ENCODE measurements at places on chromosomes 6 and 20.
A peak's percentile ranks its signal among the peaks of the same experiment; 100 is the strongest.

- DNase-seq: no peak
These were observed 13.1 kb downstream of the RIOK1 start for GRCh38 chr6:7402716-7403115.

- DNase-seq: no peak
These were observed 40.6 kb upstream of the BMP6 start for GRCh38 chr6:7685276-7685675.

DNA sequence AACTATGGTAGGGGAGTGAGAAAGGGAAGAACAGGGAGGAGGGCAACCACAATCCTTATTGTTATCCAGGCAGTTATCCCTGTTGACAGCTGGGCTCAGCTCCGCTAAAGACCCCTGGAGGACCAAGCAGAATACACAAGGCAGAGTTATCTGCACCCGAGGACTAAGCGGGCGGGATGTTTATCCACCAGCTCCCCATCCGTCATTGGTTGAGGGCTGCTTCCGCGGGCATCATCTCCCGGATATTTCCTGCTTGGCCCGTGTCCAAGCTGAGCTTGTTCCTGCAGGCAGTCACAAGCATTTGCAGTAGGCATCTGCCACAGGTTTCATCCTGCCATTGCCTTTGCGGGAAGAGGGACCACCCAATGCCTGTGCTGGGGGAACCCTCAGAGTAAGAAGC lies 102.1 kb downstream of the DLGAP4 start:
- no peak for DNase-seq

GRCh38 chr6:52416629-52417151 lies 3.5 kb upstream of the EFHC1 start:
- DNase-seq: peak; percentile 26

GRCh38 chr6:147905711-147906110 lies 397.2 kb downstream of the SAMD5 start:
- DNase-seq: no peak

GRCh38 chr6:155418017-155418761 lies 37.5 kb downstream of the NOX3 start:
- peak; percentile 79 for DNase-seq

GRCh38 chr6:14849185-14849584 lies 396.7 kb upstream of the JARID2 start:
- DNase-seq: no peak

DNA sequence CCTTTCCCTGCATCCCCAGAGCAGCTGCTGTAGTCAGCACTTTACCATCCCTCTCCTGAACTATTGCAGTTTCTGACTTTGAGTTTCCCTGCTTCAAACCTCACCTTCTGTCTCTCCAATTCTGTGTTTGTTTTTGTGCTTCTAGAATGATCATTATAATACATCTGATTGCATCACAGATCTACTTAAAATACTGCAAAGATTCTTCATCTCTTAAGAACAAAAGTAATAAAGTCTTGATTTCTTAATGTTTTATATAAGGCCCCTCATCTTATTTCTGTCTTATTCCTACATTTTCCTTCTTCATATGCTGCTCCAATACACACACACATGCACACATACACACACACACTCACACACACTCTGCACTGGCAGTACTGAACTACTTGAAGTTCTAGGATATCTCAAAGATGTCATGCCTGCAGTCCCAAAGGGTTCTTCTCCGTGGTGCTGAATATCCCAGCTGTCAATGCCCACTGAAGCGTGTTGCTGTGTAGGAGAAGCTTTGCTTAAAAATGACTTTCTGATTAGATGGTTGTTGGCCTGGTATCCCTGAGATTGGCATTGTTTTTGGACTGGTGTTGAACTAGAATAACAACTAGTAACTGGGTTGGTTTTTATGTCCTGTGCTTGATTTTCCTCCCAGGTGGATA lies 97.2 kb downstream of the MAP3K4 start:
- no peak for DNase-seq

- DNase-seq: no peak
These were observed 315.6 kb upstream of the PTCHD4 start for GRCh38 chr6:48426636-48427035.

DNA sequence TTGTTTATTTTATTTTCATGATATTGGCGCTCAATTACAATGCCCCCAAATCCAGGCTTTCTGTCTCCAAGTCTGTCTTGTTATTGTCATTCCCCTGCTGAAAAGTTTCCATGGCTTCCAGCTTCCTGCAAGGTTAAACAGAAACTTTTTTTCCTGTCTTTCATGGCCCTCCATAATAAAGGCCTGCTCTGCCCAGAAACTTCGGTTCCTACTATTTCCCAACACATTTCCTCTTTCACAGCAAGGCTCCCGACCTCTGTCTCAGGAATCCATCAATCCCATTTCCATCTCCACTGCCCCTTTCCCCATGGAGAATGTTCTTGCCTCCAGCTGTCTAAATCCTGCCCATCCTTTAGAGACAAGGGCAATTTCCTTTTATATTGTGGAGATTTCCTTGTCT lies 365.2 kb upstream of the JARID2 start:
- DNase-seq: no peak

GRCh38 chr20:58883241-58883691 lies 30.8 kb downstream of the GNAS start:
- DNase-seq: no peak

DNA sequence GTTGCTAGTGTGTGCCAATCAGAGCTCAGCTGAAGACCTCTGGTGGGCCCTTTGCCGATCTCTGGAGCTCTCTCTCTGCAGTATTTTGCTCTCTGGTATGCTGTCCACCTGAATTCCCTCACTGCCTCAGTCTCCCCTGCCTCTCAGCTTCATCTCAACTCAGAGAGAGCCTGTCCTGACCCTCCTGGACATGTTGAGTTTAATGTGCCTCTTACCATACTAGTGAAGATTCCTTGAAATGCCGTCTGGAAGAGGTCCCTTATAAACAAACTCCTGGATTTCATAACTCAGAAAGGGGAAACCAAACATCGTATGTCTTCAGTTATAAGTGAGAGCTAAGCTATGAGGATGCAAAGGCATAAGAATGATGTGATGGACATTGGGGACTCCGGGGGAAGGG lies 231.1 kb upstream of the ZNF217 start:
- no peak for DNase-seq

DNA sequence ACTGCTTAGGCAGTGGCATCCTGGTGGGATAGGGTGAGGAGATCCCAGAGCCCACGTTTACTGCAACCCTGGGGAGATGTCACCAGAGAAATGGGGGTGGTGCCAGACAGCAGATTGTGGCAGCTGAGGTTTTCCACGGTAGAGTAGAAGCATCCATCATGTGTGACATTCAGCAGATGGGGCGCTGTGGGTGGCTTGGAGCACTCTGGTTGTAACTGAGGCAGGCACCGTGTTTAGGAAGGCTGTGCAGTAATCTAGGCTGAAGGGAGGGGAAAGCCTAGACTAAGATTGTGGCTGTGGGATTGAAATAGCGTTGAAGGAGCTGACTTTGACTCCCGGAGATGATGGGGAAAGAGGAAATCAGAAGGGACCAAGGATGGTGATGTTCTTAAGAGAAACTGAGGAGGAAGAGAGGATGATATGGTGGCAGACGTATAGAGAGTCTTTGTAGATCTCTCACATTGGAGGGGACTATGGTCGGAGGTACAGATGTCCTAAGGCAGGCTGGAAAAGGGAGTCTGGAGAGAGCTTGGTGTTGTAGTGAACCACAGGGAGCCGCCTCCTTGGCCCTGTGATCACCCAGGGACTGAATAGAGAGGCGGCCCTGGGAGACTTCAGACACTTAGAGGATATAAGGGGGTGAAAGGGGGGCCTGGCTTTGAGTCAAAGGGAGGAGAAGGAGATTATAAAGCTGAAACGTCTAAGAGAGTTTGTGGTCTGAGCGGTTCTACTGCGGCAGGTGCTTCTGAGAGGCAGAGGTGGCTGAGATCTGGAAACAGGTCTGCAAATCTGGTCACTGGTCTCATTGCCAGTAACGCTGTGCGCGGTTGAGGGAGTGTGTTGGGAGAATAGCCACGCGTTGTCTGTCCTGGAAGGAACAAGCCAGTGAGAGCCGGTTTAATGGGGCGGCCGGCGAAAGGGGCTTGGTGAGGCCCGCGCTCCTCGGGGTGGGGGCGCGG lies 792 bp upstream of the MICA start:
- DNase-seq: peak; percentile 43

GRCh38 chr6:150091476-150091875 lies 22.6 kb upstream of the ULBP3 start:
- no peak for DNase-seq

- DNase-seq: no peak
These were observed 59.4 kb upstream of the BACH2 start for GRCh38 chr6:90356012-90356421.

GRCh38 chr6:134425513-134425912 lies 107.6 kb upstream of the SGK1 start:
- DNase-seq: no peak

DNA sequence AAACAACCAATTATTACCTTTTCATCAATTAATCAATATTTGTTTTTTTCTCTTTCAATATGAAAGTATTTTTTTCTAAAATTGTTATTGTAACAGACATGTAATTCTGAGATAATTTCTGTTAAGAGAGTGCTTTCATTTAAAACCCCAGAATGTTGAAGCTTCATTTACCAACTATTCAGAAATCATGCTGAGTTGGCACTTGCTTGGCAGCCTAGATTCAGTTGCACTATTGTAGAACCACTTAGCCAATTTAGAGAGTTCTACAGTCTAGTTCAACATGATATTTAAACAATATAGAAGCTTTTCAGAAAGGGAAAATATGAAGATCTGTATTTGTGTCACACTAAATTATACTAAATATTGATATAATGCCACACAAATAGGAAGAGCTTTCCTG lies 56.1 kb upstream of the NKAIN2 start:
- DNase-seq: no peak

DNA sequence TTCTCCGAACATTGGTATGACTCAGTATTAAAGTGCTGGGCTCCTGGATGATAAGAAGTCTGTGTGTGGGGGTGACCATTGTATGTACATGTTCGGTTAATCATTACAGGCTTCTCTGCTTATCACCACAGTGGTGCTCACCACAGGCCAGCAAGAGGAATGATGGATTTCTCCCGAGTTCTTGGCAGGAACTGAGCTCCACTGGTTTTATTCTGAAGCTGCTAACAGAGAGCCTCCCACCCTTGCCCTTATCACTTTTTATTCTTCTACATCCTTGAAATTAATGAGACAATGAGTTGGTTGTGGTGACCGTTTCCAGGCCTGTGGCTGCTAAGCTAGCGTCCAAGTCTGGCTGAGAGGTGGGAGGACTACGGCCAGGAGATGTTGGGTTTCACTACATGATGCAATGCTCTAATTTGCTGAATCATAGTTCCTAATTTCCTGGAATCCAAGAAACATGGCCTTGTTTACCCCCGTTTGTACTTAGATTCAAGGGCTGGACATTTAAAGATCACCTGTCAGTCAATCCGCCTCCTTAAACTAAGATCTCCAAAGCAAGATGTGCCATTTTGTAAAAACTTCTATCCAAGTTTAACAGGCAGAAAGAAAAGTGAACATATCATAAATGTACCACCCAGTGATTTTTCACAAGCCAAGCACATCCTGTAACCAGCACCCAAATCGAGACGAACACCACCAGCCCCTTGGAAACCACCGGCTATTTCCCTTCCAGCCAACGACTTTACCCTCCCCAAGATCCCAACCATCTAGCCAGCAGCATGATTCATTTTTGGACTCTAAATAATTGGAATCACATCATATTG lies 172.5 kb downstream of the FOXA2 start:
- DNase-seq: no peak

- peak; percentile 40 for DNase-seq
These were observed 3.6 kb downstream of the CCND3 start for GRCh38 chr6:41937861-41938574.

DNA sequence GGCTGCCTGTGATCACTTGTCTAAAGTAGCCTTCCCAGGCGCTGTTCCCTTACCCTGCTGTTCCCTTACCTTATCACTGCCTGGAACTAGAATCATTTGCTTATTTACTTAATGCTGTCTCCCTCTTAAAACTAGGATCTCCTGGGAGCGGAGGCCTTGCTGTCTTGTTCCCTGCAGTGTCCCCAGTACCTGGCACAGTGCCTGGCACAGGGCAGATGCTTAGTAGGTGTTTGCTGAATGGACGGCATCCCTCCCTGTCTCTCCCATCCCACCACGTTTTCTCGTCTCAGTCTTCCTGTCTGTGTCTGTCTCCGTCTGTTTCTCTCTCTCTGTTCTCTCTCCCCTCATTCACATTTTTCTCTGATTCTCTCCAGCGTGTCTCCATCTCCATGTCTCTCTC lies 99.9 kb upstream of the MYL9 start:
- no peak for DNase-seq

- no peak for DNase-seq
These were observed 117.5 kb upstream of the SIRPG start for GRCh38 chr20:1775117-1775516.

GRCh38 chr6:12882761-12883290 lies 166.3 kb downstream of the PHACTR1 start:
- DNase-seq: no peak

DNA sequence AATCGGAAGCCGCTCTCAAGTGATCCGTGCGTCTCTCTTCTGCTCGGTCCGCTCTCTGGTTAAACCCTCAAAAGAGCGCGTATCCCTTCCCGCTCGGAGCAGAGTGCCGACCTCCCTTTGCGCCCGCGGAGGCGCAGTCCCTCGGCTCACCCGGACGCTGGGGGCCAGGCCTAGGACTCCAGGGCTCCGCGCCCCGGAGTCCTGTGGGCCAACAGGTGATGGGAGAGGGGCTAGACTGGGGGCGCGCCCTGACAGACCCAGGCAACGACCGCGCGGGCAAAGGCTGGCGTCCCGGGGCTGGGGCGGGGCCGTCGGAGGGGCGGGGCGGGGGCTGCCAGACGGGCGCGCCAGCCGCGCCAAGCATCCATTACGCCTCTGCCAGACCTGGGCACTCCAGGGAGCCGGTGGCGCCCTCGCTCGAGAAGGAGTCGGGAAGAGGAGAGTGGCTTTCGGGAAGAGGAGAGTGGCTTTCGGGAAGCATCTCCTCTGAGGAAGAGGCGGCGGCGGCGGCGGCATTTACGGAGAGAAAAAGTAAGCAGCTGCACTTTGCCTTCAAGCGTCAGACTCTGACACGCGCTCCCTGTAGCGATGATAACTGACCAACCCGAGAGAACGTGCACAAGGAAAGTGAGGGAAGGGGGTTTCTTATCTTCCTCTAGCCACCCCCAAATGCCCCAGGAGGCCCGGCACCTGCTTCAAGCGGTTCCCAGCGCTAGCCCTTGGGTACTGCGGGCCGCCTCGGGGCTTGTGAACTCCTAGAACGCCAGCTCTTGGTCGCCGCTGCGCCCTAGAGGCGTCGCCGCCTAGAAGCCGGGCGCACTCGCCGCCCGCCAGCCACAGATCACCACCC lies 2.6 kb downstream of the EPHA7 start:
- DNase-seq: peak; percentile 8

All from stimulated activated CD4-positive, alpha-beta T cell treated with anti-CD3 and anti-CD28 coated beads, Interleukin-15, amount 100 ng/mL, for 24 hours (primary cell).